Smooth muscle cell of the coronary artery (primary cell): ENCODE measurements at places on chromosomes 16 and 17. TPM values are rescaled to one million over a fixed set of nuclear protein-coding genes. Genes with fewer than 3 reads are reported as not detected.

DRC3 gene
- total RNA-seq: 0.83 and 3.0 TPM in 2 replicates

MT1G gene
- not detected in 2 replicates for total RNA-seq

MSLN gene
- total RNA-seq: not detected in 2 replicates

USP32 gene
- 44.8 and 49.4 TPM in 2 replicates for total RNA-seq

TMEM238L gene
- total RNA-seq: not detected in 2 replicates

NDRG4 gene
- total RNA-seq: 5.9 and 25.6 TPM in 2 replicates

LRRC37A gene
- total RNA-seq: 0.70 and 1.2 TPM in 2 replicates

GP2 gene
- not detected in 2 replicates for total RNA-seq

NLRC5 gene
- 5.3 and 18.0 TPM in 2 replicates for total RNA-seq

FOXF1 gene
- not detected in 2 replicates for total RNA-seq
